ENCODE measurements at places on chromosomes 1 and 21.

GRCh38 chr1:24236789-24237371, 49.8 kb upstream of the IFNLR1 start:
- peak; percentile 33 for DNase-seq

DNA sequence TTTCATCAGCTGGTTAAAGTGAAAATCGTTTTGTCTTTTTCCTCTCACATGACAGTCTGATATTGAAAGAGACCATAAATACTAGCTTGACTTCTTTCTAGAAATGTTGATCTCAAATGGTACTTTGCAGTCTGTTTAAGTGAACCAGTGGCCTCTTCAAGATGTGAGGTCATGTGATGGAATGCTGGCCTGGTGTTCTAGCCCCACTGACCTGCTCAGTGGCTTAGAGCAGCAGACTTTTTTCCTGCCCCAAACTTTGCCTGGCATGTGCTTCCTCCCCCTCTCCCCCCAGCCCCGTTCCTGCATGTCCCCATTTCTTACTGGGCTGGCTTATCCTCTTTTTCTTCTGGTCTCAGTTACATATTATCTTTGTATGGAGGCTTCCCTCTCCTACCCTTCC, 34.3 kb downstream of the ZYG11A start:
- no peak for DNase-seq

- no peak for DNase-seq
These were observed 29.9 kb upstream of the HJV start for GRCh38 chr1:146051452-146051851.

DNA sequence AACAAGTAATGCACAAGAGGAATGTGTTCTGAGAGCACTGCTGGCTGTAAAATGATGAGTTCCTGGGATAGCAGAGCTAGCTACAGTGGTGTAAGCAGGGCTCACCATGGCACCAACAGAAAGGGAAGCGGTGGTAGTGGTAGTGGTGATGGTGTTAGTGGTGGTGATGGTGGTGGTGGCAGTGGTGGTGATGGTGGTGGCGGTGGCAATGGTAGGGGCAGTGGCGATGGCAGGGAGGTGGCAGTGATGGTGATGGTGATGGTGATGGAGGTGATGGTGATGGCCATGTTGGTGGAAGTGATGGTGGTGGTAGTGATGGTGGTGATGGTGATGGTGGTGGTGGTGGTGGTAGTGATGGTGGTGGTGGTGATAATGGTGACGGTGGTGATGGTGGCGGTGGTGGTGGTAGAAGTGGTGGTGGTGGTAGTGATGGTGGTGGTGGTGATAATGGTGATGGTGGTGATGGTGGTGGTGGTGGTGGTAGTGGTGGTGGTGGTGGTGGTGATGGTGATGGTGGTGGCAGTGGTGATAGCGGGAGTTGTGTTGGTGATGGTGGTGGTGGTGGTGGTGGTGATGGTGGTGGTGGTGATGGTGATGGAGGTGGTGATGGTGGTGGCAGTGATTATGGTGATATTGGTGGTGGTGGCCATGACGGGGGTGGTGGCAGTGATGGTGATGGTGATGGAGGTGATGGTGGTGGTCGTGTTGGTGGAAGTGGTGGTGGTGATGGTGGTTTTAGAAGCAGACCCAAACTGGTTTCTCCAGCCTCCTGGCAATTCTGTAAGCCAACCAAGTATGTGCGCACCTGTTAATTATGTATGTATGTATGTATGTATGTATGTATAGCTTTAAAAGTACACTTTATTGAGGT, 254.1 kb downstream of the TRABD2B start:
- no peak for DNase-seq

DNA sequence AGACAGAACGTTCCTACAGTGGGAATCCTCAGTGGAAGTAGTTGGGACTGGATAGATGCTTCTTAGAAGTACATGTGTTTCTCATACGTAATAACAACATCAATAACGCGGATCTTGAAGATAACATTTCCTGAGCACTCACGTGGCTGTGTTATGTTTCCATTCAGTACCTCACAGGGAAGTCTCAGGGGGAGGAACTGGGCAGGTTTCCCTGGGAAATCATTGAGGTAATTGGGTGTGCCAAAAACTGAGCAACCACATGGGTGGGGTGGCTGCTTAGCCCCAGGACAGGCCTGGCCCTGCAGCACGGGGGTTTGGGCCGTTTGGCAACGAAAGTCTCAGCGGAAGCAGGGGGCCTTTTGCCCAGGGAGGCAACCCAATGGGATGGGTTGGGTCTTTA, 133.8 kb downstream of the ZSCAN20 start:
- no peak for DNase-seq

DNA sequence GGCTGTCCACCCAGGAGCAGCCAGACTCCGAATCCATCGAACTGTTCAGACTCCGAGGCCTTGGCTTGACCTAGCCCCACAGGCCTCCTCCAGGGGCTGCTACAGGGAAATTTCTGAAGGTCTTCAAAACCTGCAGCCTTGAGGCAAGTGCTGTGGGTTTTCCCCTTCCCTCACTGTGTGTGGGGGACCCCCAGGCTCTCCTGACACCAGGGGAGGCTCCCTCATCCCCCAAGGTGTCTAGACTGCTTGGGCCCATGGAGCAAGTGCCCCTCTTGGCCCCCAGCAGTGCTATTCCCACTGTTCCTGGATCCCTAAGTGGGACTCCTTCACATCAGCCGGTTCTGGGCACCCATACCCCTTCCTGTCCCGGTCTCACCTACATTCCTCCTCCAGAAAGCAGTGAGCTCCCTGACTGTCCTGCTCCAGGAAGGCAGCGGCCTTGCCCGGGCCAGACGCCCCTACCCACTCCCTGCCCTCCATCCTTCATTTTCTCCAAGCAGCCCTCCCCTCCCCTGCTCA, 814 bp downstream of the PAQR7 start:
- no peak for DNase-seq

DNA sequence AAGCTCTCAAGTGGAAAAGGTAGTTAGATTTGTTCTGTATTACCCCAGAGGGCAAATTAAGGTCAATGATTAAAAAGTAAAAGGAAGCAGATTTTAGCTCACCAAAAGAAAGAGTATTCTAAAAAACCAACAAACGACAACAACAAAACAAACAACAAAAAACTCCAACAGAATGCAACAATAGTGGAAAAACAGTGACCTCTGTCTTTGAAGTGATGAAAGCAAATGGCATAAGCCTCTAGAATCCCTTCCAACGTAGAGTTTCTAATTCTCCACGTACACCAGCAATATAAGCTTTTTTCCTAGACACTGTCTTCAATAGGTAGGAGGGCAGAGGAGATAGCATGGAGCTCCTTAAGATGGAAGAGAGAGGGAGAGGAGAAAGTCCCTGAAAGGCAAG, 359.1 kb downstream of the TTLL7 start:
- no peak for DNase-seq

GRCh38 chr1:44424747-44425146, 19.7 kb downstream of the RNF220 start:
- no peak for DNase-seq

DNA sequence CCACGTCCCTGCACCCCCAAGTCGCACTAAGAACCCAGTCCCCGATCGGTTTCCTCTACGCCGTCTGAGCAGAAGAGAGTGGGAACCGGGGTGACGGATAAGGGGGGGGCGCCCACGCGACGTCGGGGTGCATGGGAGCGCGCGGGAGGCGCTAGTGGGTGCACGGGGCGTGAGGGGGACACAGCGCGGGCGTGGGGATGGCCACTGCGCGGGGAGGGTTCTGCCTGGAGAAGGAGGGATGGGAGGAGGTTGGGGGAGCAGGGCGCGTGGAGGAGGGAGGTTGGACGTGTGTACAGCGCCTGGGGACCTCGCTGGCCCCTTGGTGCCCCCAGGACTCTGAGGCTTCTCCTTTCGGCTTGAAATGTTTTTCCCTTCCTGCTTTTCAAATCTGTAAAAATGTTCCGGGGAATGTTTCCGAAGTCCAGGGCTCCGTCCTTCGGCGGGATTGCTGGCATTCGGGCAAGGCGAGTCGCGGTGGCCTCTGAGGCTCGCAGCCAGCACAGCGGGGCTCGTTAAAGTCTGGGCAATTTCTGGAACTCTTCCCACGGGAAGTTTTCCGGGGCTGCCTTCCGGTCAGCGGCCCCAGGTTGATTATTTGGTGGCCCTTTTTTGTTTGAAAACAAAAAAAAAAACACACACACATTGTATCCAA, 13.1 kb downstream of the RNF220 start:
- no peak for DNase-seq

DNA sequence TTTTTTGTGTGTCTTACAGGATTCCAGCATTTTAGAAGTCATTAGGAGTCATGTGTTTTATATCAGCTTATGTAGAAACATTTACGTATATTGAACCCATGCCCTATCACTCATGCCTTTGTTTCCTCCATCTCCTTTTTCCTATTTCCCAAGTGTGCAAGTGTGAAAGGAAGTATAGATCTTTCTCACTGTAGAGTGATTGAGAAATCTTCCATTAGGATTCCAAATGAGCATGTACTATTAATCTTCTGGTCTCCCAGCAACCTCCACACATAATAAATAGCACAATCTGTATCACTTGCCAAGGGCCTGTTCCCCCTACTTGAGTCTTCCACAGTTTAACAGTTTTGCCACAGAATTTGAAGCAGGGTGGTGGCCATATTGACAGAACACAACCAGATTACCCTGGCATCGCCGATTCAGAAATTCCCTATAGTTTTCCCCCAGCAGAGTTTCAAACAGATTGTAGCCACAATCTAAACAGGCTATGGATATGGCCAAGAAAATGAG, 1052.8 kb downstream of the TTLL7 start:
- peak; percentile 34 for DNase-seq

DNA sequence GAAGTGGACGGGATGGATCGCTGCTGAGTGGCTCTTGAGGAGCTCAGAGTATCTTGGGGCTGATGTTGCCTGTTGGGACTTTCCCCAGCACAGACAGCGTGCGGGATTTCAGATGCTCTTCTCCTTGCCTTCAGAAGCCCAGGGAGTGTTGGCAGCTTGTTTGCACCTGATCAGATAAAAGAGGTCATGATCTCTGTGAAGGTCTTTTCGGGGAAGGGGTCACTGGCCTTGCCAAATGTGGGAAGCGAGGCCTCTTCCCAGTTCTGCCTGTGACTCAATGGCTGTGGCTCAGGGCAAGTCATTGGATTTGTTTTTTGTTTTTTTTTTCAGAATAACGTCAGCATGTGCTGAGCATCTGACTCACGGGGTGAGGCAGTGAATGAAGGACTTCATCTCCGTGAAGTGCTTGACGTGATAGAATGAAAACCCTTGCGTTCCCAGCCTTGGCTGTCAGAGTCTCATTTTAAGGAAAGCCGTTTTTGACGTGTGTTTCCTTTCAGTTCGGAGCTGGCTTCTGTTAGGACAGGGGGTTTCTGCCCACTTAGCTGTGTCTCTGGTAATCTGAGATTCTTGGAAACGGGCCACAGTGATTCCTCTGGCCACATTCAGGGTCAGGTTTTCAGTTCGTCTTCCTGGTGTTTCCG, 46.7 kb downstream of the GALNT2 start:
- peak; percentile 89 for DNase-seq

DNA sequence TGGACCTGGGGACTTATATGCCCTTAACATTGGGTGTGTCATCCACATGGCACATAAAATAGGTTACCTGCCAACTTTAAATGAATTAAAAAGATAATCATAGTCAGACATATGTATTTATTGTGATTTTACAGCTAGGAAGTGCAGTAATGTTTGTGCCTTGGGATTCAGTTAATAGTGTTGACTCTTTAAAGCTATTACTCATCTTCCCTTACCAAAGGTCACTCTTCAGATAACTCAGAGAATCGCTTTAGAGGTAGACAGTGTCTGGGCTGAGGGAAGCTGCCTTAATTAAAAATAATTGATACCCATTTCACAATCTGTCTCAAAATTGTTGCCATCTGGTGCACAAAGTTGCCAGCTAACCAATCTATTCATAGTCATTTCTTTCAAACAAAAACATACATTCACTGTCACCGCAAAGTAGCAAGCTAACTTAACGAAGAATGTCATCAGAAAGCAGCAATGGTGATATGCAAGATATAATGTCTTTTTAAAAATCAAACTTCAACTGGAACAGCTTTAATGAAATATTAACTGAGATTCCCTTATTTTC, 3.0 kb upstream of the KRTAP15-1 start:
- no peak for DNase-seq

DNA sequence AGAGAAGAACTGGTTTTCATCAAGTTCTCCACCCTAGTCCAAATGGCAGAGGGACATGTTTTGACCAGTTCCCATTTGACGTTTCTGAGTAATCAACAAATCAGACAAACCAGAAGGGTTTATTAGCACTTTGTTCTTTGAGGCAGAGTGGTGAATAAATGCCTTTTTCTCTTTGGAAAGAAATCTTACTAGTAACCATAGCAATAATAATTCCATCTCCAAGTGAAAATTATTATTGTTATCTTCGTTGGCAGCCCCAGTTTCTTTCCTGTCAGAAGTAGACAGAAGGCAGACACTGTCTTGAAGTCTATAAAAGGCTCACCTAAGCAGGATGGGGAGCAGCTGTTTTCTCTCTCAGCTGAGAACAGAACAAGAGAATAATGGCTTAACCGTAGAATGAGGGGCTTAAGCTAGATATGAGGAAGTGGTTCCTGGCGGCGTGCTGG, 391.6 kb downstream of the PBX1 start:
- DNase-seq = no peak

DNA sequence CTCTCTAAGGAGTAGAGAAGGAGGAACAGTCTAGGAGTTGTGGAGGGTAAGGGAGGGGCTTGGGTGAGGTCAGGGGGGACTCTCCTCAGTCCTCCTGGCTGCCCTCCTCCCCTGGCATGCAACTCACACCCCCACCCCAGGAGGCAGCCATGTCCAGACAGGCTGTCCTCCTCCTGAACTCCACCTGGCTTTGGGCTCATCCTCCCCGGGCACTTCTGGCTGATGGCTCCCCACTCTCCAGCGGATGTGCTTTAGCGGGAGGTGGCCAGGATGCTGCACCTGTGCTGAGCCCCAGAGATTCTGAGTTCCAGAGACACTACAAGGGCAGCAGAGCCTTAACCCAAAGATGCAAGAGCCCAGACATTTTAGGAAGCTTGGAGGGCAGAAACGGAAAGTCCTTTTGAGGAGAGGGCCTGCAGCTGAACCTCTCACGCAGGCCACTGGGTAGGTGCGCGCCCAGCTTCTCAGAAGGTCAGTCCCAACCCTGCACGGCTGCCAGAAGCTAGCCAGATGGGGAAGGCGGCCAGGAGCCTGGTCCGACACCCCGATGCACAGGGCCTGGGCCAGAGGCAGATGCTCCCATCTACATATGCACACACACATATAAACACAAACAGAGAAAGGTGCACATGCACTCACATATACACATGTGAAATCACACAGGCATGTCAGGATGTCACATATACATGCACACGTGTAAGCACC, 83.4 kb downstream of the PDE9A start:
- no peak for DNase-seq

- DNase-seq = no peak
These were observed 5.7 kb downstream of the CTPS1 start for GRCh38 chr1:40985161-40985560.

DNA sequence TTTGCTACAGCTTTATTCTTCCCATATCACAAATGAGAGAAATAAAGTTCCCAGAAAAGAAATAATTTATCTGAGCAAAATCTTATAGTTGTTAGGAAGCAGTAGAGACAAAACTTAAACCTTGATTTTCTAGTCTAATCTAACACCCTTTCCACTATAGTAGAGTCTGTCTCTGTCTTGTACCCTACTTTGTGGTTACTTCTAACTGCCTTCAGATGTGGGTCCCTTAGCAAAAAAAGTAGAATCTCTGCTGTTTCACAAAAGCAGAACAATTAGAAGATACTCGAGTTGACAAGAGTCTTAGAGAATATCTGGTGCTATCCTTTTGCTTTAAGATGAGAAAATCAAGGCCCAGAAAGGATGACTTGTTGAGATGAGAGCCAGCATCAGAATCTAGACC, 48.1 kb upstream of the FGGY start:
- DNase-seq = no peak

GRCh38 chr1:92485381-92486250, 1.1 kb downstream of the GFI1 start:
- no peak for DNase-seq

All from fibroblast of skin of abdomen (primary cell).